ENCODE measurements at places on chromosomes 3 and 15. TPM values are rescaled to one million over a fixed set of nuclear protein-coding genes. Genes with fewer than 3 reads are reported as not detected.
A peak's percentile ranks its signal among the peaks of the same experiment; 100 is the strongest.

Gene C3orf70
- 3.6 TPM for total RNA-seq

- no peak for DNase-seq
Observed at GRCh38 chr15:68816158-68816557, 4.5 kb downstream of the ANP32A start.

- DNase-seq: no peak
Observed at GRCh38 chr3:165895919-165896318, 58.7 kb upstream of the BCHE start.

- DNase-seq: no peak
Observed at GRCh38 chr3:3353153-3353552, 173.7 kb upstream of the CRBN start.

- peak; percentile 72 for DNase-seq
Observed at GRCh38 chr15:63896336-63897115, 62.8 kb upstream of the HERC1 start.

- DNase-seq: no peak
Observed at GRCh38 chr15:52031556-52031955, 12.5 kb downstream of the MAPK6 start.

- DNase-seq: no peak
Observed at GRCh38 chr3:17035966-17036365, 151.2 kb downstream of the PLCL2 start.

GRCh38 chr3:187641320-187642016 is 28.7 kb downstream of the SST start:
- DNase-seq: no peak

Gene IMPG2
- 0.21 TPM for total RNA-seq

Gene ZCWPW2
- total RNA-seq: not detected

Gene CD86
- total RNA-seq: 0.15 TPM

DNA sequence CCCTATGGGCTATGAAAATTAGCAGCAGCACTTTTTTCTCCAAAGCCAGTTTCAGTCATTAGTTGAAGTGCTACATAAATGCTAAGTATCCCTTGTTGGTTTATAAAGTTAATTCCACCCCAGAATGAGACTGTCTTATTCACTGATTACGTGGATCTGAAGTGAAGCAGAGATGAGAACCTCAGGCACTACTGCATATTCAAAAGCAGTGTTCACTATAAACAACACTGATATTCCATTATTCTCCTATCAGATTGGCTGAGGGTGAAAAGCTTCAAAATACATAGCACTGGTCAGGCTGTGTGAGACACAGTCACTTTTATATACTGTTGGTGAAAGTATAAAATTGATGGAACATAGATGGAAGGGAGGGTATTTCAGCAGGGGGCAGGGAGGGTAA is 395.7 kb upstream of the RARB start:
- no peak for DNase-seq

DNA sequence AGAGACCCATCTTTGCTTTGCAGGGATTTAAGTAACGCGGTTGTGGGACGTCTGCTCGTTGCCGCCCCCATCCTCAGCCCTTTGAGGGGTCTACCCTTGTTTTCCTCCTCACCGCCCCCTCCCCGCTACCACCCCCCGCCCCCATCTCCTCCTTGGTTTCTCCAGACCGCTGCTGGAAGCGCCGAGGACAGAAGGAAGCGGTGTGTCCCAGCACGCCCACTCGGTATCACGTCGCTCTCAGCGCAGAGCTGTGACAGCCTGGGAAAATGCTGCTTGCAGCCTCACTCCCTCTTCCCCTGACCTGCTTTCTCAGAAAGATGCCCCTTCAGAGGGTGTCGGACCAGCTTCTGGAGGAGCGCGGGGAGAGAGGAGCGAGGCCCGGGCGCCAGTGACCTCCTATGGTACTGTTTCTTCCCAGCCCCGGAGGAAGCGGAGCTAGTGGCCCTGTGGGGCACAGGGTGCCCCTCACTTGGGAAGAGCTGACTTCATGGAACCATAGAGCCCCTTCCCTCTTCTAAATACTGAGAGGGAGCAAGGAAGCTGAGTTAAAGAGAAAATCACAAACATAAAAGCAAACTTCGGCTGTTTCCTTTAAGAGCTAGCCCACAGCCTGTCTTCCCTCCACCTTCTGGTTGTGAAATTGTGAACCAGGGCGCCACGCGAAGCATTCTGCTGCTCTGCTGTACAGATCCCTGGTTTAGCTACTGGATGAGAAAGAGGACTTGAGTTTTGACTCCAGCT is 698 bp downstream of the IL1RAP start:
- peak; percentile 58 for DNase-seq

- DNase-seq: peak; percentile 69
Observed at GRCh38 chr3:42123012-42123581, 31.9 kb downstream of the TRAK1 start.

- no peak for DNase-seq
Observed at GRCh38 chr3:7697548-7697947, 804.1 kb upstream of the LMCD1 start.

All from Daoy (cell line).